ENCODE measurements at places on chromosomes 2 and 18.

GRCh38 chr2:66457545-66457944 lies 22.6 kb downstream of the MEIS1 start:
- DNase-seq: no peak

DNA sequence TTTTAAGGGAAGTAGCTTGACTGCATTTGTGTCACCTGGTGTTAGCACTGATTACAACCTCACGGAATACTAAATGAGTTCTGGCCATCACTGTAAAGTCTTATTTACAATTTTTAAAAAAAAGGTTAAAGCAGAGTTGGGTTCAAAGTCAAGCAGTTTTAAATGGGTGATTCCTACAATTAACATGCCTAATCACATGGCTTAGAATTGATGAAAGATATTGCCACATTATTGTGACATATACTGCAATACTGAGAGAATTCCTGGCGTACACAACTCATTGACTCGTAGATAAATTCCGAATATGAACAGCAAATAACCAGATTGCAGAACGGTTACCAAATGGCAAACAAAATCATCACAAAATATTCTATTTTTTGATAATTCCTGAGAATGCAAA lies 34.2 kb downstream of the ROCK2 start:
- no peak for DNase-seq

- peak; percentile 55 for DNase-seq
Observed at GRCh38 chr2:56185101-56185581, 1.4 kb downstream of the CCDC85A start.

GRCh38 chr2:239691720-239692119 lies 290.9 kb upstream of the HDAC4 start:
- DNase-seq: no peak

DNA sequence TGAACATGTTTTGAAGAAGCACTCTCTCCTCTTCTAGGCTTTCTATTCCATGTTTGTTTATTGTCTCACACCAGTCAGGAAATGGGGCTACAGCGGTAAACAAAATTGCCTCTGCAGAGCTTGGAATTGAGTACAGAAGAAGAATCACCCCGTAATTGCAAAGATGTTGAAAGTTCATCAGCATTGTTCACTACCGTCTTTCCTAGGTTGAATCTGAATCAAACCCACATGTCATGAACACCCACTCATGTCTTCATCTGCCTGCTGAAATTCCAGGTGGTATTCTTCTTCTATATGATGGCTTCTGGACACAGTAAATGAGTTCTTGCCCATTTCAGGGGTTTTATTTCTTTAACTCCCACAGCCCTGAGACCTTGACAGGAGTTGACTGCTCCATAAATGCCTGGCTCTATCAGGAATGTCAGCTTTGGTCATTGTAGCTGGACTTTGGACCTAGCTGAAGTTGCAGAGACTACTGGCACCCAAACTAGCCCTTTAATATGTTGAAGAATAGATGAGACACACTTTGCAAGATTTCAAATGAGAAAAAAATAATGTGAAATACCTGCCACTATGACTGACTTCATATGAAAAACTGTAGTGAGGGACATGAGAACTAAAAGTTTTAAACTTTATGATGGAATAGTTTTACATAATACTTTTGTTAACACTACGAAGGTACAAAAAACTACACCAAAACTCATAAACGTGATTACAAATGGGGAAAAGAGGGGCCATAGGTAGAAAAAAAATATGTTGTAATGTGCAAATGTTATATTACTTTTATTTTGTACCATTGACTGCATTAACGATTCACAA lies 1235.3 kb upstream of the ZEB2 start:
- DNase-seq: peak; percentile 28

GRCh38 chr2:150767991-150768746 lies 280.7 kb upstream of the RND3 start:
- no peak for DNase-seq
